Hair follicular keratinocyte (primary cell): ENCODE measurements at places on chromosomes 5 and 9. TPM values are rescaled to one million over a fixed set of nuclear protein-coding genes. Genes with fewer than 3 reads are reported as not detected.

The PSAT1 gene
- 171 and 271 TPM in 2 replicates for total RNA-seq

The IL3 gene
- total RNA-seq, result not detected in 2 replicates

The FBP2 gene
- not detected in 2 replicates for total RNA-seq

The PCDHA1 gene
- total RNA-seq, result not detected in 2 replicates

The N4BP3 gene
- total RNA-seq, result 5.3 and 6.1 TPM in 2 replicates

The OBP2B gene
- not detected in 2 replicates for total RNA-seq

The SLC31A2 gene
- 49.6 and 74.3 TPM in 2 replicates for total RNA-seq

The PAX5 gene
- under 0.01 and 0.11 TPM in 2 replicates for total RNA-seq

The DDX4 gene
- total RNA-seq, result not detected in 2 replicates

The GFI1B gene
- total RNA-seq, result not detected in 2 replicates

The AJM1 gene
- 0.87 and 2.0 TPM in 2 replicates for total RNA-seq

The TEX53 gene
- not detected in 2 replicates for total RNA-seq

The SNCB gene
- 0.15 and 0.23 TPM in 2 replicates for total RNA-seq

The PRLR gene
- not detected in 2 replicates for total RNA-seq

The COL5A1 gene
- 10.5 and 10.9 TPM in 2 replicates for total RNA-seq
